Heart right ventricle (tissue), 16 donors: ENCODE measurements at places on chromosomes 2 and 18. TPM values are rescaled to one million over a fixed set of nuclear protein-coding genes. Genes with fewer than 3 reads are reported as not detected.
A peak's percentile ranks its signal among the peaks of the same experiment; 100 is the strongest.

The WDR35 gene
- total RNA-seq: 6.6 TPM

DNA sequence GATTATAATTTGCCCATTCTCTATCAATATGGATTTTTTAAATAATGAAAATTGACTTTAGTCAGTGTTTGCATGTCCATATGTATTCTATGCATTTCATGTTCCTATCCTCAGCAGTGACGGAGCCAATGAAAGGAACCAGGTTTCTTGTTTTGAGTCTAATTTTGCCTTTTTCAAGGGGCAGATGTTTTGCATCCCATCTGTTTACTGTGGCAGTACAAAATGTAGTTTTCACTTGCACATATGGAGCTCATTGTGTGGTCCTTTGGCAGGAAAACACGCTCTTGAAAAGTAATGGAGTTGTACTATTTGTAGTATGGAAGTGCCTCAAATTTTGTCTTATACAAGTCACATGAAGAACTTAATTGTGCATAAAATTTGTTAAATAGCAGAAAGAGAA is 127.8 kb downstream of the AGPS start:
- DNase-seq: no peak

- DNase-seq: peak; percentile 36
Measured at GRCh38 chr18:13136904-13137669, 81.5 kb upstream of the LDLRAD4 start.

The CYRIA gene
- total RNA-seq: 4.6 TPM

GRCh38 chr18:28512357-28512756 is 335.4 kb upstream of the CDH2 start:
- no peak for DNase-seq

DNA sequence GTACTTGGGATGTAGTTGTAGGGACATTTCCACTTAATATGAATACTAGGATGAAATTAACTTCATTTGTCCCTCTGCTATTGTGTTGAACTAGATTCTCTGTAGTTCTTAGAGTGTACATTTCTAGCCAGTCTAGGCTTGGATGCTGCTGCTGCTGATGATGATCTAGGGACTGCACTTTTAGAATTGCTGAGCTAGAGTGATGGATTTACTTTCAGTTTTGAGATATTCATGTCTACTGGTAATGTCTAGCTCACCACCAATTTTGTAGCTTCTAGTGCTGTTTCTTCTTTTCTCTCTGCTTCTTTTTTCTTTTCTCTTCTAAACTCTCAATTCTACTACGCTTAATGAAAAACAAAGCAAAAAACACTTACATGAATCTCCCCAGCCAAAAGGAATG is 49.4 kb downstream of the MRPS9 start:
- no peak for DNase-seq

DNA sequence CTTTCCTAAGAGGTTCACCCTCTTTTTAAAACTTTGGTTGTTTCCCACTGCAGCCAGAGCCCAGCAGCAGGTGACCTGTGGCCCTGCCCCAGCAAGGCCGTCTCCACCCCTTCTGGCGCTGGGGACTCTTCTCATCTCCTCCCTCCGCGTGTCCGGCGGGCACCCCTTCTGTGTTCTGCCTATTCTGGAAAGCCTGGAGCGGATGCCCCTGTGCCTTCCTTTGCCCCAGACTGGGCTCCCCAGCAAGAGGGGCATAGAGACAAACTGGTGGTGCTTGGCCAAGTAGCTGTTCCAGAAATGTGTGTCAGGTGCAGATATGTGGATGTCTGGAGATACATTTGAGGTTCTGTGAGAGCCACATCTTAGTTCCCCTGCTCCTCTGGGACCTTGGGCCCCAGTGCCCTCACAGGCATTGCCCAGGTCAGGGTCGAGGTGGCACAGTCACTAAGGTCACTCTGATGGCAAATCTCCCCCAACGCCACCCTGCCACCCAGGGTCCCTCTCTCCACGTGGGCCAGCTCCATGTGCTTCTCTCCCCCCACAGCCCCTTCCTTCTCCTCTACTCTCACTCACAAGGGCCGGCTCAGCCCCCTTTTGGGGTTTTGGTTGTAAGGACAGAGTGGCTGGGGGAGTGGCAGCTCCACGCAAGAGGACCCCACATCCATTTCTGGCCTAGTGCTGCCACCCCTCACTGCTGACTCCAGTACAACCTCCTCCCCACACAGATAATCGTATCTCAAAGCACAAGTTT is 35.5 kb upstream of the TAF1B start:
- no peak for DNase-seq

DNA sequence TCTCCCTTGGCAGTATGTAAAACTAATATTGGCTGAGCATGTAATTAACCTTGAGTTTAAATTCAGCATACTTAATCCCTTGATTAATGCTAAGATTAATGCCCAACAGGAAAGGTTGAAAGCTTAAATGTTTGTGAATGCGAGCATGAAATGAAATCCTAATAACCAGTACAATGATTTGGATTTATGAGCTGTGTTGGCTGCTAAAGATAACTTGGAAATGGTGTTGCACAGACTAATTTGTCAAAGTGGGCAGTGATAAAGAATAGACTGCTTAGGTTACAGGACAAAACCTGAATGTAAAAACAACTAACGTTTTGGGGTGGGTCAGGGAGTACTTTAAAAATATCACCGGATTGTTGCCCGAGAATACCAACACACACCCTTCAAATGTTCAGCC is 70.6 kb downstream of the MGAT5 start:
- no peak for DNase-seq

GRCh38 chr2:147855977-147856376 is 11.1 kb downstream of the ACVR2A start:
- DNase-seq: no peak

The GPR39 gene
- not detected for total RNA-seq

The CNDP1 gene
- not detected for total RNA-seq

GRCh38 chr2:165147186-165148045 is 56.4 kb downstream of the SCN3A start:
- no peak for DNase-seq

GRCh38 chr2:73718421-73718820 is 18.7 kb downstream of the TPRKB start:
- DNase-seq: no peak

GRCh38 chr2:26580151-26580550 is 61.0 kb downstream of the CIB4 start:
- DNase-seq: no peak

The LGALSL gene
- 15.1 TPM for total RNA-seq

The REG1B gene
- 0.49 TPM for total RNA-seq

GRCh38 chr2:217181512-217181911 is 321.6 kb upstream of the TNP1 start:
- no peak for DNase-seq

DNA sequence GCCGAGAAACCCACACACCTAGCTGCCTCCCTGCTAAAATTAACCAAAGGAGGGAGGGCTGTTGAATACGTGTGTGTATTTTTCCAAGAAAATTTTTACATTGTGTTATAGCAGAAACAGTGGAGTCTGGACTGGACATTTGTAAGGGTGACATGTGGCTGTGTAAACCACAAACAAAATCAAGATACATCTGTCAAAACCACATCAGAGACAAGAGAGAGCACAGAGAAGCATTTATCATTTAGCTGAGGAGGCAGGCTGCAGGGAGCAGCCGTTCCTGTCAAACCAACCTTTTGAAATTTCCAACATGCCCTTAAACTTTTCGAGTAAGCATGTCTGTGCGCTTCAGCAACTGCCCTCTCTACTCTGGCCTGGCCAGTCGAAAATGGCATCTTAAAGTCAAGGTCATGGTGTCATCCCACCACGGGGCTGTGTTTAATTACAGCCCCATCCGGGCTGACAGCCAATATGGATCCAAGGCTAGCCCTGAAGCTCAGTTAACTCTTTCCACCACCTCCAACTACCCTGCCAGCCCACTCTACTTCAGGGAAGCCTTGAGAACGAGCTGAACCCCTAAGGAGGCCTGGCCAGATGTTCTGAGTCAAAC is 8.4 kb downstream of the BCL11A start:
- no peak for DNase-seq

DNA sequence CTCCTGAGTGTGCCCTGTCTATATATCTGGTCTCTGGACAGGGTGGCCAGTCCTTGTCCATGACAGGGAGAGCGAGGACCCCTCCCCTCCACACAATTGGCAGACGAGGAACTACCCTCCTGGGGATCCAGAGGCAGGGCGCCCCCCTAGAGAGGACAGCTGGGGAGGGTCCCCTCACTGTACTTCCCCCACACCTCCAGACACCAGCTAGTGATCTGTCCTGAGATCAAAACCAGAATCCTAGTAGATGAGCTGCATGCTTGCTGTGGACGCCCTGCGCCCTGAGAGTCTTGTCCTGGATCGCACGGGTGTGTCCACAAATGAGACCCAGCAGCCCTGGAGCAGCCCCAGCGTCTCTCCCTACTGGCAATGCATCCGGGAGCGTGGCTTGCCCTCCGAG is 83.4 kb upstream of the PXDN start:
- no peak for DNase-seq

- DNase-seq: peak; percentile 41
Measured at GRCh38 chr18:48841381-48842258, 109.1 kb downstream of the SMAD7 start.

GRCh38 chr2:144625626-144626025 is 105.7 kb upstream of the ZEB2 start:
- no peak for DNase-seq

The FAM228A gene
- 1.2 TPM for total RNA-seq

- DNase-seq: no peak
Measured at GRCh38 chr2:50529600-50530218, 502.2 kb downstream of the NRXN1 start.

- no peak for DNase-seq
Measured at GRCh38 chr2:195121341-195121740, 535.7 kb upstream of the SLC39A10 start.

DNA sequence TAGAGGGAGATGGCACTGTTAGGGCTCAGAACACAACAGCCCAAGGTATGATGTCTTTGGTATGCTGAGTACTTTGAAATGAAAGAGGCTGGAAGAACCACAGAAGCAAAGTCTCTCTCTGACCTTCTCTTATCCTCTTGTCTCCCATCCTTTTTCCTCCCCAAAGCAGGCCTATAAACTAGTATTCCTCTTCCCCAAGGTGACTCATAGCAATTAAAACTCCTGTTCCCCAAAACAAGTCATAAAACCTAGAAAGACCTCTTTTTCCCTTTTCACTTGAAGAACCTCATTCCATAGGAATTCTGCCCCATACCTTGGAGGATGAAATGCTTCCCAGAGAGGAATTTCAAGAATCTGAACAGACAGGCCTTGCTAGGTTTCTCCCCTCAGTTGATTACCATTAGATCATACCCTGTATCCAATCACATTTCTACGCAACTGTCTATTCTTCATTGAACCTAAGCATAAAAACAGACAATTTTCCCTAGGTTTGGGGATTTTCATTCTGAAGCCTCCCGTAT is 25.7 kb downstream of the MDH1 start:
- DNase-seq: no peak

DNA sequence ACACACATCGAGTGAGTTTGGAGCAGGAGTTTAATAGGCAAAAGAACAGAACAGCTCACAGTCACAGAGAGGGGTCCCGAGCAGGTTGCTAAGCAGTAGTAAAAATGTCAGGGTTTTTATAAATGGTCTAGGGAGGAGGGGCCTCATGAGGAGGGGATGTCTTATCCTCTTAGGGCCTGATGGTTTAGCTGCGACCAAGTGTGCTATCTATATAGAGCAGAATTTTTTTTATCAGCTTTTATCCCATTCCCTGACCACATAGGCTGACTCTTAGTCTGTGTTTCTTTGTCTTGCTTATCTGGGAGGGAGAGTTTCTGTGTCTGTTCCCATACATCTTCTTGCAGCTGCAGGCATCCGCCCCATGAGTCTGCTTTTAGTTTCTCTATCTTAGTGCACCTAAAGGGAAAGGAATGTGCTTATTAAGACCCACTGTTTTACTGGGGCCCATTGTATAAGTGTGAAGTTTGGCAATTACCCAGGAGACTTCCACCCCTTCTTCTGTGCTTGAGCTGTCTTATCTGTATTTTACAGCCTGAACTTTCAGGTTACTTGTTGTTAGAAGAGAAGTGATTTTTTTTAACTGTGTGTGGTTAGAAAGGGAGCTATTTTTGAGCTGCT is 30.4 kb upstream of the GMCL1 start:
- no peak for DNase-seq

The CHST9 gene
- 8.8 TPM for total RNA-seq

DNA sequence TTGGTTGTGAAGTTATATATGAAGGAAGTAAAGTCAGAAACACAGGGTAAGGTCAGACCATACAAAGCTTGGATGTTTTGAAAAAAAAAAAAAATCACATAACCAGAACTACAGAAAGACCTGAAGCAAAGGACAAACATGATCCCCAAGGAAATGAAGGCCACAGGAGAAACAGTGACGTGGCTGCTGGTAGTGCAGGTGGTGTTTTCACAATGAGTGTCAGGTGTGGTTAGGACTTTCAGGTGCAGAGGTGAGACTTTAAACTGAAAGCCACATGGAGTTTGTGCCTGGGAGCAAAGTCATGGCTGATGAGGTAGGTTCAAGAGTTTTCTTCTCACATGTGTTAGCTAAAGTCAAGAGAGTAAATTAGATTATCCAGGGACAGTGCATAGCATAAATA is 270.7 kb downstream of the PIEZO2 start:
- DNase-seq: no peak

The GPR45 gene
- total RNA-seq: not detected

The ZNF521 gene
- 14.1 TPM for total RNA-seq
